Sciatic nerve (tissue), 2 donors: ENCODE measurements at places on chromosomes 7 and 10. TPM values are rescaled to one million over a fixed set of nuclear protein-coding genes. Genes with fewer than 3 reads are reported as not detected.

PLXNA4 gene
- 9.0 TPM for total RNA-seq

CLCN1 gene
- not detected for total RNA-seq

ZNF239 gene
- total RNA-seq = 6.2 TPM

LRRN3 gene
- 0.31 TPM for total RNA-seq

- DNase-seq = no peak
Observed at GRCh38 chr7:16178092-16178491, 243.2 kb downstream of the CRPPA start.

GRCh38 chr10:19931894-19932590, 115.8 kb downstream of the PLXDC2 start:
- DNase-seq = no peak
